ENCODE measurements at places on chromosomes 5 and 9. TPM values are rescaled to one million over a fixed set of nuclear protein-coding genes. Genes with fewer than 3 reads are reported as not detected.

DNA sequence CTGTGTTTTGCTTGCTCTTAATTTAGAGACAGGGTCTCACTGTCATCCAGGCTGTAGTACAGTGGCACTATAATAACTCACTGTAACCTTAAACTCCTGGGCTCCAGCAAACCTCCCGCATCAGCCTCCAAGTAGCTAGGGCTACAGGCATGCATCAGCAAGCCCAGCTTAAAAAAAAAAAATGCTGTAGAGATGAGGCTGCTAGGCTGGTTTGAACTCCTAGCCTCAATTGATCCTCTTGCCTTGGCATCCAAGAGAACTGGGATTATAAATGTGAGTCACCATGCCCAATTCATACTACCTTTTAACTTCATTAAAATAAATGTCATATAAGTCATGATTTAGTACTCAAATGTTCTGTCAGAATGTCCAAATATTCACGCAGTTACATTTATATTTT is 2195.7 kb upstream of the C9orf72 start:
- no peak for DNase-seq

- no peak for DNase-seq
Observed at GRCh38 chr9:18138656-18139055, 335.3 kb upstream of the ADAMTSL1 start.

GRCh38 chr5:133781436-133782225 is 169.3 kb upstream of the FSTL4 start:
- no peak for DNase-seq

DNA sequence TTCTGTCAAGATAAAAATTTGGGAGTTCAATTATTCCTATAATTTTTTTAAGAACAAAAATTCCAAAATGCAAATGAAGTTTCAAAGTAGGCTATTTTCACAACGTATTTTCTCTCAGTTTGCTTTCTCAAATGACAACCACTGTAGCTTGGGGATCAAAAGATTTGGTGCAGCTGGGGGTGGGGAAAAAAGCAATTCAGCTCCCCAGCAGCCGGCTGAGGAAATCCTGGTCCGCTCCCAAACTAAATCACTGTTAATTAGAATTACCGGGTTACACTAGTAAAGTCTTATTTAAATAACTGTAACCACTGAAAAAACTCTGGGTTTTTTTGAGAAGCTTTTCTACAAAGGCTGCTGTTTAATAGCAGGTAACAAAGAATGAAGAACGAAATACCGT is 5.7 kb downstream of the NR6A1 start:
- DNase-seq, result no peak

DNA sequence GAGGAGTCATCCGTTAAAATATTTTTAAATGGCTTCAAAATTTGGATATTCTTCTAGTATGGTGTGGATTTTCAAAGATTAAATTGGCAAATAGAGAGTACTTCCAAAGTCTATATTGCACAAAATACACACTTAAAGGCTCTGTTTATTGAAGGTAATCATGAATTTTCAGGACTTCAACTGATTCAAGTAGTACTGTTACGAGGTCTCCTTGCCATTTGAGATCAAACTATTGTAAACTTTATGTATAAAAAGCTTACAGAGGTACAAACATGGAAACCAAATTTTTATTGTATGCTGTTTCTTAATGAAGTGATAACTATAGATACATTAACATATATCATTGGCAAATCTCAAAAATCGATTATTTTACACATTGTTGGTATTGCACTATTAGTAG is 2.5 kb downstream of the ERBIN start:
- no peak for DNase-seq

GRCh38 chr9:113125386-113126035 is 25.3 kb upstream of the SLC31A2 start:
- no peak for DNase-seq

GRCh38 chr5:10527281-10527950 is 36.5 kb upstream of the ANKRD33B start:
- no peak for DNase-seq

DNA sequence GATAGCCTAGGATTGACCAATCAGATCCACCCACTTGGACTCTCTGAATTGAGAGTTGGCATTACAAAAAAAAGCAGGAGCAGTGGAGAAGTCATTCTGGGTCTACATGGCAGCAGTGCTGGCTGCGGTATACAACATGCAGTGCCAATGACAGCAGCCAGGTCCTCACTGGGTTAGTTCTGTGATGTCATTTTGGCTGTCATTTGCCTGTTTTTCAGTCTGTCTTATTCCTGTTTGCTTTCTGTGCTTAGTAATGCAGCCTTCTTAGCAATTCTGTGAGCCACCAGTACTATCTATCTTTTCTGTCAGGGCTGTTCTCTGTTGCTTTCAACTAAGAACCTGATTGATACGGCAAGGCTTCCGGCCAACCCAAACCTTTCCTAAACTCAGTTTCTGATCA is 471.8 kb downstream of the BNC2 start:
- no peak for DNase-seq

DNA sequence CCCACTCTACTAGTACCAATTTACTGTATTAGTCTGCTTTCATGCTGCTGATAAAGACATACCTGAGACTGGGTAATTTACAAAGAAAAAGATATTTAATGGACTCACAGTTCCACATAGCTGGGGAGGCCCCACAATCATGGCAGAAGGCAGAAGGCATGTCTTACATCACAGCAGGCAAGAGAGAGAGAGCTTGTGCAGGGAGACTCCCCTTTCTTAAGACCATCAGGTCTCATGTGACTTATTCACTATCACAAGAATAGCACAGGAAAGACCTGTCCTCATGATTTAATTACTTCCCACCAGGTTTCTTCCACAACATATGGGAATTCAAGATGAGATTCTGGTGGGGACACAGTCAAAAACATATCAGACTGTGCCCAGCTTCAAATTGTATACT is 11.5 kb downstream of the UGT3A1 start:
- DNase-seq, result no peak

DNA sequence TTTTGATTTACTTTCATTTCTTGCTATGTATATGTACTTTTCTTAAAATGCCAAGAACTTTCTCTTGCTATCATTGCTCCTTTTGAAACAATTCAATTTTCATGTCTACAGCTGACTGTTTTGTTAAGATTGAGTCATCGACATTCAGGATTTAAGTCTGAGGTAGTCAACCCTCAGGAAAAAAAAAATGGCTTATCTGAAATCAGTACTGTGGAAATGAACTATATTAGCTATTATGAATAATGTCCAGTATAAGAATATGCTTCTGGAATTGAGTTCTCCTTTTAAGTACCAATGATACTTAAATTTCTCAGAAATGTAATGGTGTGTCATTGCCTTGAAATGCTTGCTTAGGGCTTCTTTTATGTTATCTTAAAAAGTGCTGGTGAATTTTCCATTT is 37.9 kb downstream of the TNFAIP8 start:
- no peak for DNase-seq

- no peak for DNase-seq
Observed at GRCh38 chr5:134008266-134008749, 3.5 kb upstream of the VDAC1 start.

DNA sequence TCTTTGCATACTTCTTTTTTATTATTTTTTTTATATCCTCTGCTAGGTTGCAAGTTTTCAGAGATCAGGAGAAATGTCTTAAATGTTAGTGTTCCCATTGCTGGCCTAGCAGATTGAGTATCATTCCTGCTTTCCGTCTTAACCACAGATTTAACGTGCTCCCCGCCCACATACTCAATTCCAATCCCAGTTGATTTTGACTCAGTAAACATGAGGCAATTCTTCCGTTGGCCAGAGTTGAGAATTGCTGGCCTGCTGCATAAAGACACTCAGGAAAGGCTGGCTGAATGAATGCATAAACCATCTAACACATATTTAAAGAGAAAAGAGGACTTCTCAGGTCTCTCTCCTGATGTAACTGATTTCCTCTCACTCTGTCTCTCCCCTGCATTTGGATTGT is 46.8 kb upstream of the PLPP6 start:
- no peak for DNase-seq

GRCh38 chr5:169430671-169431070 is 129.7 kb upstream of the SLIT3 start:
- no peak for DNase-seq

DNA sequence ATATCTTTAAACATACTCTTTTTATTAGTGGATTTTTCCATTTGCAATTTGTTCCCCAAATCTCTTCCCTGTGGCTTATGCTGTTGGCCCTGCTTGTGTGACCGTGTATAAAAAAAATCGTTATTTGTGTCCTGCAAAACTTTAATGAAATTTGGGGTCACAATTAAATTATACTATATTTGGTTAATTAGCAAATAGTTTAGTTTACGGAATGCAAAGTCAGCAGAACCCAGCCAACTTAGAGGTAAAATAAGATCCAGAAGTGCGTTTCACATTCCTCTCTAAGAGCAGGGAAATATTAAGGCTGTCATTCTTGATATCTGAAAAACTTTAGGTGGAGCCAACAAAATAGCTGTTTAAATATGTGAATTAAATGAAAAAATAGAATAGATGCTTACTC is 2023.5 kb upstream of the WWC1 start:
- no peak for DNase-seq

DNA sequence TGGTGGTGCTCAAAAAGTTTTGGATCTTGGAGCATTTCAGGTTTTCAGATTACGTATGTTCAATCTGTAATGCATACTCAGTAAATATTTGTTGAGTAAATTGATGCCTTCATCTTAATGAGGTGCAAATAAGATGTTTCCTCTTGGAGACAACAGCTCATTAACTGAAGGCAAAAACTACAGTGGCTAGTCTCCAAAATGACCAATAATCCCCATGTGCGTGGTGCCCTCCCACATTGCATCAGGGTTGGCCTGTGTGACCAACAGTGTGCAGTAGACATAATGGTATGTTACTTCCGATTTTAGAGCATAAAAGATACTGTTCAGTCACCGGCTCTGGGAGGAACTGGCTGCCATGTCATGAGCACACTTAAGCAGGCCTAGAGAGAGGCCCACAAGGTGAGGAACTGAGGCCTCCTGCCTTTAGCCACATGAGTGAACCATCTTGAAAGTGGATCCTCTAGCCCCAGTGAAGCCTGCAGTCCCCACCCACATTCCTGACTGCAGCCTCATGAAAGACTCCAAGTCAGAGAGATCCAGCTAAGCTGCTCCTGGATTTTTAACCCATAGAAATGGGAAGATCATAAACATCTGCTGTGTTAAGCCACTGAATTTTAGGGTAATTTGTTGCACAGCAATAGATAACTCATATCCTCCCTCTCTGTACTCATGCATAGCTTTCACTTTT is 55.7 kb downstream of the LIFR start:
- no peak for DNase-seq

DNA sequence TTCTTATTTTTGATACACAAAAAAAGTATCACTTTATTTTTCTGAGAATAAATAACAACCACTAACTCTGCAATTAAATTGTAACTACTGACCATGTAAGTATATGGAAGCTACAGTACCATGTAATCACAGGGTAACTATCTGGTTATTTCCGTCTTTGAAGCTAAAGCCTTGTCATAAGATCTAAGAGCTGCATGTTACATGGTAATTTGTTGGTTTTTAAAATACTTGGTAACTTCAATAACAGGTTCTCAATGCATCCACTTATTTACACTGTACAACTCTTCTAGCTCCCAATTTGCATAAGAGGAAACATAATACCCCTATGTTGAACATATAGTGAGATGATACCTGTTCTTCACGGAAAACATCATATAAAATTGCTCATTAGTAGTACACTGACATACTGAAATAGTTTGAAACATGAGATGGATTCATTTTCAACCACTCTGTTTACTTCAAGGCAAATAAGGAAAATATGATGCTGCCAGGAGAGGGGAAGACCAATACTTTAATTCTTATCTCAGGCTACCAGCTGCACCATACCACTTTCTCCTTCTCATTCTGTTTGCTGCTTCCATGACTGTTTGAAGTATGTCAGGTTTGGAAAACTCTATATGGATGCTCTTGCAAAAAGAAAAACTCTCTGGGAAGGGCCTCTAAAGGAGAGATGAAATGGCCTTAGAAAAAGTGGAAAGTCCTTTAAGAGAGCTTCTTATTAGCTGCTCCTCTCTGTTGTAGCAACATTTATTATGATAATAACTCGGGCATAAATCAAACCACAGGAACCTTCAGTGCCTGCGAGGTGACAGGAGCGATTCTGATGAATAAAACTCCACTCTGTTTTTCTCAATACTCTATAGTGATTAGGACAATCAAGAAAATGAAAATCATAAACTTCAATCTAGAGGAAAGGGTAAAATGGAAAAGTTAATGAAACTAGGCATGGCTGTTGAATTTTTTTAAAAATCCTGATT is 150.2 kb downstream of the KIAA0825 start:
- DNase-seq, result no peak

DNA sequence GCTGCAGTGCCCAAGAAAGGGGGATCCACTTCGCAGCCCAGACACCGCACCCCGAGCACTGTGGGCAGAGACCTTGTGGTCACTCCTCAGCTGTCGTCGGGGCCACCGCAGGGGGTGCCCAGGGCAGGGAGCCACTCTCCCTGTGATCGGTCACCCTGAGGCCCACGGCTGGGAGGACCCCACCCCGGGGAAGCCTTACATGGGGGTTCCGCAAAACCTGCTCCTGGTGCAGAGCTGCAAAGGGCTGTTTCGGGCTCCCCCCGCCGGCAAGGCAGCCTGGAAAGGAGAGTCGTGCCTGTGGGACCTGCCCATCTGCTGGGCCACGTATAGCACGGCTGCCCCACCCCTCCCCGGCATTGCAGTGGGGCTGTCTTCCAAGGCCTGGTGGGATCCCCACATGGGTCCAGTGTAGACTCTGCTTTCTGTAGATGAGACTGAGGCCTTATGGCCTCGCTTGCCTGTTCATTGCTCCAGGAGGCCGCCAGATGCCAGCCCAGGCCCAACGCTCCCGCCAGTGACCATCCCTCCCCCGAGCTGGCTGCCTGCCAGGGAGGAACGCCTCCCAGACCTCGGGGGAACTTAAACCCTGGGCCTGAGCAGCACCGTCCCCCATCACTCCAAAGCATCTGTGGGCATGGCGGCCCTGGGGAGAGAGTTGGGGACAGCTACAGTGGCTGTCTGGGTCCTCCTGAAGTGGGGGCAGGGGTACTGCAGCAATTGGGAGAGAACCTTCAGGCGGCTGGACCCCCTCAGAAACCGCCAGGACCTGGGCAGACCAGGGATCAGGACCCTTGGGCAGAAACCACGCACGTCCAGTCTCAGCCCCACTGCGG is 1.6 kb upstream of the DNLZ start:
- DNase-seq, result no peak

The MARCOL gene
- total RNA-seq, result not detected

The C5orf34 gene
- total RNA-seq, result not detected

The SHISAL2B gene
- total RNA-seq, result not detected

The OBP2B gene
- not detected for total RNA-seq

The TMEM174 gene
- total RNA-seq, result not detected

The ACSL6 gene
- 0.29 TPM for total RNA-seq

The HDHD3 gene
- total RNA-seq, result 10.3 TPM

The GPX3 gene
- 1,227 TPM for total RNA-seq

The KLHL3 gene
- 2.2 TPM for total RNA-seq

The C1QTNF2 gene
- 0.65 TPM for total RNA-seq

The KCNN2 gene
- 0.25 TPM for total RNA-seq

The NMUR2 gene
- total RNA-seq, result not detected

The RIOK2 gene
- total RNA-seq, result 9.8 TPM
